HAP-1 (cell line): ENCODE measurements at places on chromosomes 5 and 9.

DNA sequence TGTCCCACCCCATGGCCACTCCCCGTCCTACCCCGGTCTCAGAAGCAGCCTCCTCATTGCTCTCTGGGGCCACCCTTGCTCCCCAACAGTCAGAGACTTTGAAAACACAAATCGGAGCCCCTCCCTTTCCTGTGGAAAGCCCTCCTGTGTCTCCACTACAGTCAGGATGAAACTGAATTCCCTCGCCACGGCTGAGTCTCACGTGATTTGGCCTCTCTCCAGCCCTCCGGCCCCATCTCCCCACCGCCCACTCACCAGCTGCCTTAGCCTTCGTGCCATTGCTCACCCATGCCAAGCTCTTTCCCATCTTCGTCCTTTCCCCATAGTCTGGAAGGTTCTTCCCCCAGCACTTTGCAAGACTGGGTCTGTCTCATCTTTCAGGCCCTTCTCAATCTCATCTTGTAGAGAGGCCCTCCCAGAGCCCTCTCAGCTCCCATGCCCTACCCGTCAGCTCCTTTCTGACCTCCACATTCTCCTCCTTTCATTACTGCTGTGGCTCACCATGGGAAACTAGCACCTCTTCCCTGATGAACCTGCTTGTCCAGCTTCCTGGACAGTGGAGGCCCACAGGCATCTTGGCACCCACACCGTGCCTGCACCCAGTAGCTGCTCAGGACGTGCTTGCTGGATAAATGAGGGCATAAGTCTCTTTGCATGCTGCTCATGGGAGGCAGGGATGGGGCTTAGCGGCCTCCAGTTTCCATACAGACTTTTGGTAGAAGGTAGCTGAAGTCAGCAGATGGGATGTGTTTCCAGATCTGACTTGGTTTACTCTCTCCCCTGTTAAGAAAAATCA, 126.4 kb upstream of the COL5A1 start:
- DNase-seq: no peak

- peak; percentile 45 for DNase-seq
Observed at GRCh38 chr5:160199410-160199911, 29.8 kb upstream of the FABP6 start.

DNA sequence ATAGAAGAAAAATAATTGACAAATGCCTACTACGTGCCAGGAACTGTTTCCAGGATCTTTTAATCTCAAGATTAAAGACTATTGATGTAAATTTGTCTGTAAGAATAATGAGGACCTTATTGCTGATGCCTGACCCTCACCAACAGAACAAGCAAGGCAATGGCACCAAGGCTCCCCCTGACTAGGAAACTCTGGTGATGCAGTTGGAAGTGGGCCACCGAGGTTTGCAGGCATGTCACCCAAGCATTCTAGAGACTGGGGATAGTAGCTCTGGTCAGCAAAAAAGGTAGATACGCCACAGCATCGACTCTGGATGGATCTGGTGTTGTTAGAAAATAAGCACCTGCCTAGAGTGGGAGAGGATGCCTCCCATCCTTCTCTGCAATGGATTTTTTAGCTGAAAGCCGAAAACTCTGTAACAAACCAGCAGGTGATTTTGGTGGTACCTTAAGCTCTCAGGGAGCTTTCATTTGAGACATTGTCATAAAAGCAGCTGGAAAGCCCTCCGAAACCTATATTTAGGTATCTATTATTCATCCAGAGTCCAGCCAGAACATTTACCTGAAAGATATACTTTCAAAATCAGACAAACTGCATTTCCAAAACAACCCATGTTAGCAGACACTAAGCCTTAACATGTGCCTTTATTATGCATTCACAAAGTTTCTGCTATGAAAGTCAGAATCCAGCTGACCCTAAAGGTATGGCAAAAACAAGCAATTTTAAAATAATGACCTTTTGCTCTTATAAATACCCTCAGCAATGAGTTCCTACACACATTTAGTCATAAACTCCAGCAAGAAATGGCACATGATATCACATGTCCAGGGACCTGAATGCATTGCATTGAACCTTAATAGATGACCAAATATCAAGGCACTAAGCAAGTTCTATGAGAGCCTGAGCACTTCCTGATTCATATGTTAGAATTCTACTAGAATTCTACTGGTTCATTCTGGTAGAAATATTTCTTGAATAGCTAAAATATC, 308.4 kb downstream of the PDE4D start:
- DNase-seq: no peak

DNA sequence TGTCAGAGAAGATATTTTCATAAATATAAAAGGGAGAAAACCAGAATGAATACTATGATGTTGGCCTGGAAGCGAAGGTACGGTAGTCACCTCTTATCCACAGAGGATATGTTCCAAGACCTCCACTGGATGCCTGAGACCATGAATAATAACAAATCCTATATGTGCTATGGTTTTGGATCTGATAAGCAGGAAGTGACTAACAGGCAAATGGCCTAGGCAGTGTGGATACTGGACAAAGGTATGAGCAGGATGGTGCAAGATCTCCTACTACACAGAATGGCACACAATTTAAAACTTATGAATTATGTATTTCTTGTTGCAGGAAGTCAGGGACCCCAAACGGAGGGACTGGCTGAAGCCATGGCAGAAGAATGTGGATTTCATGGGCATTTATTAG, 48.2 kb downstream of the ADAMTS12 start:
- no peak for DNase-seq

- no peak for DNase-seq
Observed at GRCh38 chr5:79471556-79471955, 42.4 kb downstream of the HOMER1 start.

DNA sequence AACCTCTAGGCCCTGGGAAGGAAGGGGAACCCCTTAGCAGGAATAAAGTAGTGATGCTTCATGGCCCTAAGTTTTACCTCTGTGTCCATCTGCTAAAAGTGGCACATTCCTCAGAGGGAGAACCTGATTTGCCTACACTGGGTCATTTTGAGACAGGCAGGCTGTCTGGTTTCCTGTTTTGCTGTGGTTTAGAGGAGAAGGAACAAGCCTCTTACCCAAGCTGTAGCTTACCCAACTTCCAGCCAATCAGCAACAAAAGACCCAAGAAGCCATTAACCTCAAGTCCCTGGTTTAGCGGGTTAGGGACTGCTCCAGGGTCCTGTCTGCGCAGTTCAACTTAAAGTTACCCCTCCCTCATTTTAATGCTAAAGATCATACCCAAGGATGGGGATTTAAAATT, 411.0 kb downstream of the MAT2B start:
- DNase-seq: no peak

DNA sequence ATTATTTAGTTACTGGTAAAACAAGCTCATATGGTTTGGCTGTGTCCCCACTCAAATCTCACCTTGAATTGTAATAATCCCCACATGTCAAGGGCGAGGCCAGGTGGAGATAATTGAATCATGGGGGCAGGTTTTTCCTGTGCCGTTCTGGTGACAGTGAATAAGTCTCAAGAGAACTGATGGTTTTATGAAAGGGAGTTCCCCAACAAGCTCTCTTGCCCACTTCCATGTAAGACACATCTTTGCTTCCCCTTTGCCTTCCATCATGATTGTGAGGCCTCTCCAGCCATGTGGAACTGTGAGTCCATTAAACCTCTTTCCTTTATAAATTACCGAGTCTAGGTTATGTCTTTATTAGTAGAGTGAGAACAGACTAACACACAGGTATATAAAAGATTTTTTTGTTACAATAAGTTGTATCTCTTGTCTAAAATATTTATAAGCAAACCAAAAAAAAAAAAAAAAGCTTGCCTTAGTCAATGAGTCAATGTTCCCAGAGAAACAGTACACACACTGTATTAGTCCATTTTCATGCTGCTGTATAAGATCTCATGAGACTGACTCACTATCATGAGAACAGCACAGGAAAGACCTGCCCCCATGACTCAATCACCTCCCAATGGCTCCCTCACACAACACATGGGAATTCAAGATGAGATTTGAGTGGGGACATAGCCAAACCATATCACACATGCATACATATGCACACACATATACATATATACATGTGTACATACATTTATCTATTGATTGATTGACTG, 138.3 kb downstream of the BASP1 start:
- DNase-seq: no peak

DNA sequence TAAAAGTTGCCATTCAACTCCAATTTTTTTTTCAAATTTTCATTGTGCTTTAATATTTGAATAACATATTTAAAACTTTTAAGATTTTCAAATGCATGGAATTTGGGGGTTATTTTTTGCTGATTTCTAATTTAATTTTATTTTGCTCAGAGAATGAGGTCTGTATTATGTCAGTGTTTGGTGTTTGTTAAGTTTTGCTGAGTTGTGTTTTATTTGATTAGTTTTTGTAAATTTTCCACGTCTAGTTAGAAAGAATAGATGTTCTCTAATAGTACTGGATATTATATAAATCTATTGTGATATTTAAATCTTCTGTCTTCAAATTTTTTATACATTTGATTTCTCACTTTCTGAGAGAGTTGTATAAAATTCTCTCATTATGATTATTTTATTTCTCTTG, 145.9 kb downstream of the MACIR start:
- DNase-seq: no peak

DNA sequence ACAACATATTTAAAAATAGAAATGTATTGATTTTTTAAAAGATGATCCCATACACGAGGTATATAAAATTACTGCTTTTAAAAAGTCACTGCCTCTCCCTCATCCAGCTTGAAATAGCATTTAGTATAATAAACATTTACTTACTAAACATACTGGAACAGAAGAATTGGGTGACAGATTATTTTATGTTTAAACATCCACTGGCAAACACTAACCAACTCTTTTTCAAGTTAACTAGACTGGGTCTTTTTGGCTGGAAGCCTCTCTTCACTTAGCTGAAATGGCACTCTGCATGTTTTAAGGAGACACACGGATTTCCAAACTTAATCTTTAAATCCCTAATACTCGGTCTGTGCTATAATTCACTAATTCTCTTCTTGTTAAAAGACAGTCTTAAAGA, 19.0 kb downstream of the CTXN3 start:
- no peak for DNase-seq

DNA sequence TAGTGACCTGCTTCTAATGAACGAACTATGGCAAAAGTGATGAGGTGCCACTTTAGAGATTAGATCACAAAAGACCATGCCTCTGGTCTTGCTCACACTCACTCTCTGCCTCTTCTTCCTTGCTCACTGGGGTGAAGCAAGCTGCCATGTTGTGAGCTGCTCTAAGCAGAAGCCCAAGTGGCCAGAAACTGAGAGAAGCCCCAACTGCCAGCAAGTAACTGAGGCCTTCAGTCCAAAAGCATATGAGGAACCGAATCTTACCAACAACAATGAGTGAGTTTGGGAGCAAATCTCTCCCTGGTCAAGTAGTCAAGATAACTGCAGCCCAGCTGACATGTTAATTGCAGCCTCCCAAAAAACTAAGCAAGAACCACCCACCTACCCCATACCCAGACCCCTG, 126.0 kb upstream of the ACO1 start:
- no peak for DNase-seq

DNA sequence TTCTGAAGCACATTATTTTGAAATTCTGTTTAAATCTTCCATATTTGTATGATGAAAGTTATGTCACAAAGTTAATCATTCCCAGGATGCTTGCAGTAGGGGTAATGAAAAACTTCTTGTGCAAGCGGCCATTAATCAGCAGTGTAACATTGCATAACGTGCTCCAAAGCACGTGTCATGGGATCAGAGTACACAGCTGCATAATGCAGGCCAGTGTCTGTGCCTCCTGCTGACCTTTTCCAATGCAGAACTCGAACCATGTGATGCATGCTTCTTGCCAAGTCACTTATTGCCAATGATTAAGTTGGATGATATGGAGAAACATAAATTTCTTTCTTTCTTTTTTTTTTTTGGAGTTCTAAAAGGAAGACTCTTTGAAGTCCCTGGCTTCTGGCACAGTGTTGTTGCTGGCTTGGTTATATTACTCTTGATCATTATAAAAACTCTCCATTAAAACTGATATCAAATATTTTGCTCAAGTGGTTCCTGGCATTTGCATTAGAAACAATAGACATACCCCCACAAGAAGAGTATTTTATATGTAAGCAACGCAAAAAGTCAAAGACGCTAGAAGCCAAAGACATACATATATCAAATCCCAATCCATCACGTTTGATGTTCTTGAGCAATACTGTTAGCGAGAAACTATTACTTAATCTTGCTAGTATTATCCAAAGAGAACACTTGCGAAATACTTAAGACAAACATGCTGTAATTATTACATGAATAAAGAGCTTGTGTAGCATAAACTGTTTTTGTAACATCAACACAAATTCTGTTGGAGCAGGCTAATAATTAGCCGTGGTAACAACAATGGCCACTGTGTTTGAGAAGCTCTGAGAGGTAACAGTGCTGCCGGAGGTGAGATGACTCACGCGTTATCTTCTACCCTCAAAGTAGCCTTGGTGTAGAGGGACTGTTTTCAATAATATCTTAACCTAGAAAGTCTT, 164.2 kb downstream of the AUH start:
- no peak for DNase-seq

DNA sequence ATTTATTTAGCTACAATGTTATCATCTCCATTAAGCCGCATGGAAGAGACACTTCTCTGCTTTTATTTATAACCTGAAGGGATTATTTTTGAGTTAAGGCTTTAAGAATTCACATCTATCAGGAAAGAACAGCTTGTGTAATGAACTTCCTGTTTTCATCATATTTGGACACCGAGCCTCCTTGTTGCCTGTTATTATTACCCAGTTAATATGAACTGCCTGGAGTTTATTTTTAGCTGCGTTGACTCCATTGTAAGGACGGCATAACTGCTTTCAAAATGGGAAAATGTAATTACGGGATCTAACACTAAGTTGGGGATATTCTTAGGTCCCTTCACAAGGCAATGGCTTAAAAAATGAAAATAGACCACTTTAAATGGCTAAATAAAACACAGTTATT, 89.0 kb upstream of the NR4A3 start:
- DNase-seq: no peak

GRCh38 chr5:4255441-4255840, 659.8 kb downstream of the IRX1 start:
- DNase-seq: no peak

- DNase-seq: no peak
Observed at GRCh38 chr9:131624636-131625507, 79.5 kb downstream of the PRRT1B start.

- DNase-seq: no peak
Observed at GRCh38 chr5:77812926-77813589, 36.9 kb upstream of the TBCA start.

DNA sequence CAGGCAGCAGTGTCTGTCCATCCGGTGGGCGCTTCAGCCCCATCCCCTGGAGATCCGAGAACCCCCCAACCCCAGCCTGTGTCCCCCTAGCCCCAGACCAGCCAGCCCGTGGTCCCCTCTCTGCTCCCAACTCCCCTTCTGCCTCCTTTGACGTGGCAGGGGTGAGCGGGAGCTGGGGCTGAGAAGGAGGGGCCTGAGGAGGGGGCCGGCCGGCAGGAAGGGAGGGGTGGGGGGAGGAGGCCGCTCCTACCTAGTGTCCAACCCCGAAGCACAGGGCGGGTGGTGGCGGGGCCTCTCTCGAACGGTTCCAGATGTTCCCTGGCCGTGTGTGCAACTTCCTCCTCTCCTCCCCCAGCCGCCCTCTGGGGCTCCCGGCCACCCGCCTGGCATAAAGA, 31.0 kb downstream of the GOLGA2 start:
- no peak for DNase-seq
